Stimulated activated CD4-positive, alpha-beta T cell treated with anti-CD3 and anti-CD28 coated beads, Interleukin-1b, Interleukin-23, amount 100 ng/mL, for 1 hour (primary cell): ENCODE measurements at places on chromosomes 12 and 14.

DNA sequence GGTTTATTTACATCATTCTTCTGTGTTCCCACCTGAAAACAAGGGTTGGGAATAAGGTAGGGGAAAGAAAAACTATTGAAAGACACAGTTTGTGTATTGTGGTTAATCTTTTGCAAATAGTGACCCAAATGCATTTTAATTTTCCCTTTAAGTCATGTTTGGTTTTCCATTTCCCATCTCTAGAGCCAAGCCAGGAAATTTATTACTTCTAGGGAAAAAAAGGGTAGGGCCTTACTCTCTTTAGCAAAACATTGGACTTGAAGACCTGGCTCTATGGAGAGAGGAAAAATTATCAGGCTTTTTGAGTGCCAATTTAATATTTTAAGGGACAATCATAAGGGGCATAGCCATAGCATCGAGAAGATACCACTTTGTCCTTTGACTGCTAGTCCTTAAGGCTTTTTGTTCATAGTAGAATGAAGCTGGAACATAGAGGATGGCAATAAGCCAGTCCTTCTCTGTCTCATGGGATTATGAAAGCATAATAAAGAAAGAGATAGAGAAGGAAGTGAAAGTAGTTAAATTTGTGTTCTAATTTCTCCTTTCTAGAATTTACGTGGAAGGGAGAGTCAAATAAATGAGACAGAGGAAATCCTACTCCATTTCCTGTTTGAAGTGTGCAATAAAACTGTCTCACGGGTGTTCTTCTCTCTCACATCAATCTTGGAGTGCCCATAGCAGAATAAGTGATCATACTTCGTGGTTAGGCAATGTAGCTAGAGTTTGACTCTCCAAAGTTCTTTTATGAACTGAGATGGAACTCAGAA lies 50.9 kb upstream of the PPFIA2 start:
- no peak for DNase-seq

- no peak for DNase-seq
Measured at GRCh38 chr14:104385111-104385510, 194.5 kb upstream of the C14orf180 start.

- DNase-seq, result no peak
Measured at GRCh38 chr12:124311292-124312109, 16.6 kb downstream of the RFLNA start.

- no peak for DNase-seq
Measured at GRCh38 chr14:76773188-76773885, 12.1 kb downstream of the VASH1 start.

DNA sequence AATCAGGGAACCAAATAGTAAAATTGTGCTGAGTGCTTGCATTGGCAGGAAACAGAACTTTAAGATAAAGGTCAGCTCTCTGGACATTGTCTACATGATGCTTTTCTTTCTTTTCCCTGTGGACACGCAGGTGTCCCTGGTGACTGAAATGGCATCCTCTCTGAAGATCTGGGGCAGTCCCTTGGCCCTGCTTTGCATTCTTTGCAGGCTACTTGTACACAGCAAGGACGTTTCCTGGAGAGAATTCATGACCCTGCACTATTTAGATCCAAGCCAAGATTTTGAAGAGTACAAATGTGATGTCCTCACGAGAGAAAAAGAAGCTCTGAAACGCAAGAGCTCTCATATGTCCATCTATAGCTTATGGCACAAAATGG lies 11.3 kb upstream of the EDDM3A start:
- DNase-seq, result no peak

GRCh38 chr12:118052324-118053070 lies 8.5 kb downstream of the WSB2 start:
- DNase-seq, result no peak

GRCh38 chr12:13328535-13328934 lies 132.0 kb downstream of the EMP1 start:
- no peak for DNase-seq

- DNase-seq, result no peak
Measured at GRCh38 chr12:45509187-45509586, 220.3 kb upstream of the ARID2 start.

GRCh38 chr14:105483300-105484068 lies 3.2 kb upstream of the CRIP1 start:
- no peak for DNase-seq

GRCh38 chr12:122788387-122788786 lies 14.0 kb downstream of the CCDC62 start:
- DNase-seq, result no peak

DNA sequence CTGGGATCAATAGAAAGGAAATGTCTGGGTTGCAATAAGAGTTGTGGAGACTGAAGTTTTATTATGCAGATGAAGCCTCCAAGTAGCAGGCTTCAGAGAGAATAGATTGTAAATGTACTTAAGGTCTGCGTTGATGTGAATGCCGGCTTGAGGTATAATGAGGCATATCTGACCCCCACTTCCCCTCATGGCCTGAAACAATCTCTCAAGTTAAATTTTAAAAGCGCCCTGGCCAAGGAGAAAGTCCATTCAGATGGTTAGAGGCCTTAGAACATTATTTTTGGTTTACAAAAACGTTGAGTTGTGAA lies 28.3 kb upstream of the HIGD1C start:
- no peak for DNase-seq

DNA sequence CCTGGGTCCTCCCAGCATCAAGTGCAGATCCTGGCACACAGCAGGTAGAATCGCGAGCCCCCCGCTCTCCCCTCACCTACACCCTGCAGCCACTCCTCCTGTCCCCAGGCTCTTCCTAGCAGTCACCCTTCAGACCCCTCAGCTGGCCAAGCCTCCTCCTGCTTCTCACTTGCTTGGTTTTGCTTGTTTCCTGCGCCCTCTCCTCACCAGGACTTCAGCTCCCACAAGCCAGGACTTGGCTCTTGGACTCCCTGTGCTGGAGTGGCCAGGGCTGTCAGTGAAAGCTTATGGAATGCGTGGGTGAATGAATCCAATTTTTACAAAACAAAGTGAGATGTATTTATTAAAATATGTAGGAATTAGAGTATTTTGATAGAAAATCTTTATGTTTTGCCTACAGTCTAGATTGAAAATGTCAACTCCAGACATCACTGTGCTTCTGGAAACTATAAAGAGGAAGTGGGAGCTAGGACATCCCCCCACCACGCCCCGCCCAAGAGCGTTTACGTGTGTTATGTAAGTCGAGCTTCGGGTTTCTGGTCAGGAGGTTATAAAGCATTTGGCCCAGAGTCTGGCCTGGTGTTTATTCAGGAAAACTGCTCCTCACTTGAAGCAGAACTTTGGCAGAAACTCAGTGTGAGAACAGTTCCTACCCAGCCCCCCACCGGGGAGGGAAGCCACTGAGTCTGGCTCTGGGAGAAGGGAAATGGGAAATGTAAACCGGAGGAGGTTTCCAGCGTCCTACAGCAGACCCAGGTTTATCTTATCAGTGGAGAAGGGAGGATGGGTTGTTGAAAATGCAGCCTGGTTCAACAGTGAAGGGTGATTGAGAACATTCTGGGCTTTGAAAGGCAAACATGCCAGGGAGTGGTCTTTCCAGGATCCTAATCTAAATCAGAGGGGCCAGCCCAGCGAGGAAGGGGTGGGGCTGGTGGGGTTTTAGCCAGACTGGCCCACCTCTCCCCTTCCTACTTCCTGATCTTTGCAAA lies 8.8 kb downstream of the ALDH2 start:
- no peak for DNase-seq

DNA sequence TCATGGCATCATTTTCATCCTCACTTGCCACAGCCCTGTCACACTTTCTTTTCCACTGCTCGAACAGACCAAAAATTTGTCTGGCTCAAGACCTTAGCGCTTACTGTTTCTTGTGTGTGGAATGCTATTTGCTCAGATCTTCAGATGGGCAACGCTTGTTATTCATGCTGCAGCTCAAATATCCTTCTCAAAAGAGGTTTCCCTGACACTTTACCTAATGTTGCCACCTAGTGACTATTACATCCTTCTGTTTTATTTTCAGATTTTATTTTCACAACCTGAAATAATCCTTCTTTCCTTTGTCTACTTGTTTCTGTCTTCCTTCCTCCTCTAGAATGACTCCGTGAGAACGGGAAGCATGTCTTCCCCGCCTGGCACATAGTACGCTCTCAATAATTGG lies 5.6 kb downstream of the FBXO33 start:
- no peak for DNase-seq

GRCh38 chr14:23285530-23286019 lies 357 bp downstream of the HOMEZ start:
- no peak for DNase-seq

DNA sequence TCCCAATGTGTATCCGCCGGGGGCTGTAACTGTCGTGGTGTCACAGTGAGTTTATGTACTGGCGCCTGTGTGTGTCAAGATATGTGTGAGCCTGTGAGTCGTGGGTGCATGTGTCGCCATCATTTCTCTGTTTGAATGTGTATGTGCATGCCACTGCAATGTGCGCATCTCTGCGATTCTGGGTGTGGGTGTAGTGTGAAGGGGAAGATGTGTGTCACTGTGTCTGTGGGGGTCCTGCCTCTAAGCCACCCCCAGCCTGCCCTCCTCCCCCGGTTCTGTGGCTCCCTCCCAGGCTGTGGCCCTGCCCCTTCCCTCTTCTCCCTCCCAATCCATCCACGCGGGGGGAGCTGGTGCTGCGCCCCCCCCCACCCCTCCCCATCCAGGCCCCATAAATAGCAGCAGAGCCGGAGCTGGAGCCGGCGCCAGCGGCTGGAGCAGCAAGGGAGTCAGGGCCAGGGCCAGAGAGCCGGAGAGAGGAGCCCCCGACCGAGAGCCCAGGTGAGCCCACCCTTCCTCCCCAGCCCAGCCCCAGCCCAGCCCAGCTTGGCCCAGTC lies at the start of gene CPNE6:
TSS of gene CPNE6 (plus strand) at position 419 of the 554 bp plus-strand sequence. CDS start 1,375 bp downstream, outside the sequence.
- no peak for DNase-seq

- DNase-seq, result no peak
Measured at GRCh38 chr14:88955455-88955854, 131.0 kb downstream of the TTC8 start.

- DNase-seq, result no peak
Measured at GRCh38 chr12:26658991-26659390, 174.0 kb downstream of the ITPR2 start.

DNA sequence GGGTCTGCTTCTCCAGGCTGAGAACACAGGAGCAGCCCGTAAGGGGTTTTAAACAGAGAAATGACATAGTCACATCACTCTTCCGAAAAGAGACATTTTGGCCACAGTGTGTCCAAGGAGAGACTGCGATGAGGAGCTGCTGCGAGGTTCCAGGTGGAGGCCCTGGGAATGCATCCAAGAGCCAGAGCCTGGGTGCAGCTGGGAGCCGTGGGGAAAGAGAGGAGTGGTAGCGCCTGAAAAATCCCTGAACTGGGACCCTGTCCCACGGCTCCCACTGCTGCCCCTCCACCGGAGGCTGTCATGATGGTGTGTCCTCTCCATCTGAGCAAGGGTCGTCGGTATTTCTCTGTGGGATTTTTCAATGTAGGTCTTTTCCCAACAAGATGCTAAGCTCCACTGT lies 146.9 kb downstream of the BCL11B start:
- no peak for DNase-seq

DNA sequence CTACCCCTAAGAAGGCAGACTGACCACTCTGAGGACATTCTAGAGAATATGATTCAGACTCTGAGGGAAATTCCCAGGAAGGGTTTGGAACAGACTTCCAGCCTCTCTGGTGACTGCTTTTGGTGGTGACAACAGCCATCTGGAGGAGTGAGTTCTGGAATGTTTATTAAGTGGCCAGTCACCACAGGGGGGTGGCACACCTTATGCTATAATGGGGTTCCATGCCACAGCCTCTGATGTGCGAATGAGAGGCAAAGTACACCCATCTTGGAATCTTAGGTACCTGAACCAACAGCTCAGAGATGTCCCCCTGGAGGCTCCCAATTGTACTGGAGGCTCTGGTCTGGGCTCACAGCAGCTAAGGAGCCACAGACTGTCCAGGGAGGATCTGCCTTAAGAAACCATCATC lies 9.5 kb upstream of the TINF2 start:
- no peak for DNase-seq

DNA sequence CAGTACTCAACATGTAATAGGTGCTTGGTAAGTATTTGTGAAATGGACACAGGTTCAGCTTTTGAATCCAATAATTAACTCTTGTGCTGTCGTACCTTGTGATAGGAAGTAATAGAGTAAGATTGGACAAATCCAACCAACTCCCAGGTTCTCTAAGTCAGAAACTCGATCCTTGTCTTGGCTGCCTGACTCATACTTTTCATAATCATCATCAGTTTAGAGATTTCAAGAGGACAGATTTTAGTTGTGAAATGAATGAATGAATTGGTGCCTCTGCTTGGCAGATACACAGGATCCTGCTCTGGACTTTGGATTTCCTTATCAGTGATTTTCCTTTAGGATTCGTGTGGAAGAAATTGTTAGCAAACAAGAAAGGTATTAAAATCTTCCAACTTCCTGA lies 1145.2 kb downstream of the AACS start:
- DNase-seq, result no peak

- no peak for DNase-seq
Measured at GRCh38 chr12:52434760-52435530, 774 bp upstream of the KRT75 start.

- DNase-seq, result no peak
Measured at GRCh38 chr12:38144601-38145436, 171.8 kb upstream of the ALG10B start.

GRCh38 chr14:71454513-71455332 lies 477.5 kb upstream of the RGS6 start:
- DNase-seq, result no peak

- no peak for DNase-seq
Measured at GRCh38 chr14:58783792-58784511, 146.2 kb downstream of the DACT1 start.

DNA sequence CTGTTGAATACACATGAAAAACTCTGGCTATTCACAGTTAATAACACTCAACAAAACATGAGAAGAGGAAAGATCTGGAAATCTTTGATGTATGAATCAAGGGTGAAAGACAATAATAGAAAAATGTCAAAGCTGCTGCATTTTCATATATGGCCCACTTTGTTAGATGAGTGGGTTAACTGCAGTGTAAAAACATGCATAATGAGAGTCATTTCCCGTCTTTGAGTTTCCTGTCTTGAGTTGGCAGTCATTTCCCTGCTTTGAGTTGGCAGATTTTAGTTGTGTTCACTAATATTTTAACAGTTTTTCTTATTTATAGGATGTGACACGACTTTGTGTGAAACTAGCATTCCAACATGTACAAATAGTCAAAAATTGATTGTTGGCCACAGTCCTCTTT lies 87.9 kb upstream of the PTPRQ start:
- no peak for DNase-seq

DNA sequence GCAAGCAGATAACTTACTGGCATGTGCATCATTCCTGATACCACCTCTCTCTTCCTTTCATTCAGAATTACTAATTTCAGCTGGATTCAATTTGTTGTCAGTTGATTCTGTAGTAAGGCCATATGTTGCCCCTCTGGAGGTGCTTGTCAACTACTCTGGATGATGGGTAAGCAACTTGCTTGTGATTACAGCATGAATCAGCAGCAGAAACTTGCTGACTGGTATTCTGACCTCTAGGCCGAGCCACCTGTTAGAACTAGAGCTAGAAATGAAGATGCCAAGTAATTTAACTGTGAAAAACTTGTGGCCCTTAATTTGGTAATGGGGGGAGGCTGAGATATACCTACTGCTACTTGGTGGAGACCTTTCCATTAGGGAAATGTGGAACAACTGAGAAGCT lies 5.1 kb downstream of the RNF10 start:
- DNase-seq, result no peak

GRCh38 chr14:54120260-54120659 lies 163.6 kb upstream of the BMP4 start:
- no peak for DNase-seq

- DNase-seq, result no peak
Measured at GRCh38 chr12:98238515-98239130, 276.8 kb upstream of the TMPO start.

GRCh38 chr12:2248901-2249381 lies 196.2 kb downstream of the CACNA1C start:
- DNase-seq, result no peak
